ENCODE measurements at places on chromosomes 6 and 20. TPM values are rescaled to one million over a fixed set of nuclear protein-coding genes. Genes with fewer than 3 reads are reported as not detected.

RAET1E gene
- total RNA-seq: 28.9 TPM

DNA sequence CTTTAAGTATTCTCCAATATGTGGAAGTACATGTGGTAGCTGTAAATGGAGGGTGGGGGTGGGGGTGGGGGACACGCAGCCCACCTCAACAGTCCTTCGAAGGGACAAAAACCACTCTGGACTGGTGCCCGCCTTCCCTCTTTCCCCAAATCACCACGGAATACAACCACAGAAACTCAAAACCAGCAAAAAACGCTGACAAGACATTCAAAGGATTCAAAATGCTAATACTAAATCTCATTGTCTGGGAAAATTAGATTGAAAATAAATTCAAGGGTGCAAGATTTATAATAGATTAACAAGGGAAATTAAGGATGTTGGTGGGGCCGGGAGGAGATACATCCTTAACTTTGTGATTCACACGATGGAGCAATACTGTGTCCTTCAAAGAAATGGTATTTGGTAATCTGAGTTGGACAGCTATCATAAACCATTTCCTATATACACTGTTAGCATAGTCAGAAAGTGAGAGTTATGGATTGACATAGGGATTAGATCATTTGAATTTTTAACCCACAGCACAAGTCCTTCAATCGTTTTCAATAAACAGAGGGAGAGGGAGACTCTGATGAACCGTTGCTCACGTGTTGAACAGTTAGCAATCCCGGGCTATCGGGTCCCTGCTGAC is 766 bp upstream of the TBC1D22B start:
- H3K4me1 ChIP-seq: peaks cover 23% of the 10 kb centered on the region
- peak overlapping the region; percentile 96 for H3K4me3 ChIP-seq
- H3K27me3 ChIP-seq: no peaks in the 10 kb centered on the region
- DNase-seq: peak; percentile 72

DNA sequence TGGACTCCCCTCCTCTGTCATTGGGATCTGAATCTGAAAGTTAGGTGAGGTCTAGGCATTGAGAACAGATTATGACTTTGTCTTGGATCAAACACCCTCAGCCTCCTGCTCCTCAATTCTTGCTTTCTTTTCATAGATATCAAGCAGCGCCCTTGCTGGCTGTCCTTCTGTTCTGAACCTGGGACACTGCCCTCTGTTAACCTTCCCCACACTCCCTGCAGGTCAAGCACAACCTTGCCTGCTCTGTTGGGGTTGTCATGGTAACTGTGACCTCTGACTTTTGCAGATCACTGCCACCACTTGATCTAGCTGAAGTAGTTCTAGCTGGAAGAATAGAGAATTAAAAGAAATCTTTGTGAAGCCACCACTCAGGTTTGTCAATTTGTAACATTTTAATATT is 16.4 kb upstream of the MICA start:
- no peaks in the 10 kb centered on the region for H3K27me3 ChIP-seq
- DNase-seq: no peak
- peaks cover 15% of the 10 kb centered on the region for H3K4me1 ChIP-seq
- H3K36me3 ChIP-seq: no peaks in the 10 kb centered on the region
- H3K4me3 ChIP-seq: no peak overlapping the region

F13A1 gene
- 0.65 TPM for total RNA-seq

DNA sequence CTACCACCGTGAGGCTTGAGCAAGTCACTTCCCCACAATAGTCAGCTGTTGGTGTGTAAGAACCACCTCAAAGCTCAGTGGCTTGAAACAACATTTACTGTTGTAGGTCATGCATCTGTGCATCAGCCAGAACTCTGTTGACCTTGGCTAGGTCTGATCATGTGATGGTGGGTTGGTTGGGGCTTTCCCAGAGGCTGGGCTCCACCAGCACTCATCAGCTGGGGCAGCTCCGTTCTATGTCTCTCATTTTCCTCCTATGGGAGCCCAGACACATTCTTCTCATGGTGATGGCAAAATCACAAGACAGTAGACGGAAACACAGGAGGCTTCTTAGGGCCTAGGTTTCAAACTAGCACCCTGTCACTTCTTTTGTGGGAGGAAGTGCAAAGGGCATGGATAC is 42.8 kb upstream of the PSMF1 start:
- no peak for DNase-seq
- H3K36me3 ChIP-seq: no peaks in the 10 kb centered on the region
- no peaks in the 10 kb centered on the region for H3K27me3 ChIP-seq
- H3K4me1 ChIP-seq: no peaks in the 10 kb centered on the region
- H3K4me3 ChIP-seq: no peak overlapping the region

DNA sequence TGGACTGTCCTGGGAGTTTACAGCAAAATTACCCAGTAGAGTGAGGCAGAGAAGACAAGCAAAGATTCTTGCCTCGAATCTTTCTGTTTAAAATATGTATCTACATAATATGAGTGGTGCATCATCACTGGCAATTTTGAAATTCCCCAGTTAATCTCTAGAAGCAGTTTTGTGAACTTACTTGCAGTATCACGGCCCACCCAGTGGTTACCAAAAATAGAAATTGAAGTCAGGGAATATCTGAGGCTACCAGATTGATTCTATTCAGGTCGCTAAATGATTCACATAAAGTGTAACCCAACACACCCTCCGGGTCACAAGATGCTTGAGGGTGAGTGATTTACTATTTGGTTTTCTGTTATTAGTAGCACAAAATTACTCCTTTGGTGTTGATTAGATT is 111.9 kb downstream of the PPP1R14C start:
- DNase-seq: no peak
- H3K27ac ChIP-seq: peak overlapping the region; percentile 93
- H3K27me3 ChIP-seq: no peaks in the 10 kb centered on the region
- no peak overlapping the region for H3K4me3 ChIP-seq
- H3K36me3 ChIP-seq: peaks cover 15% of the 10 kb centered on the region

- H3K4me1 ChIP-seq: peaks cover 13% of the 10 kb centered on the region
- DNase-seq: no peak
- no peak overlapping the region for H3K4me3 ChIP-seq
- no peaks in the 10 kb centered on the region for H3K27me3 ChIP-seq
Observed at GRCh38 chr6:90397047-90397446, 100.4 kb upstream of the BACH2 start.

- DNase-seq: no peak
- H3K27me3 ChIP-seq: no peaks in the 10 kb centered on the region
- no peak overlapping the region for H3K4me3 ChIP-seq
- H3K27ac ChIP-seq: no peak overlapping the region
Observed at GRCh38 chr6:100658486-100658885, 193.8 kb upstream of the SIM1 start.

DNA sequence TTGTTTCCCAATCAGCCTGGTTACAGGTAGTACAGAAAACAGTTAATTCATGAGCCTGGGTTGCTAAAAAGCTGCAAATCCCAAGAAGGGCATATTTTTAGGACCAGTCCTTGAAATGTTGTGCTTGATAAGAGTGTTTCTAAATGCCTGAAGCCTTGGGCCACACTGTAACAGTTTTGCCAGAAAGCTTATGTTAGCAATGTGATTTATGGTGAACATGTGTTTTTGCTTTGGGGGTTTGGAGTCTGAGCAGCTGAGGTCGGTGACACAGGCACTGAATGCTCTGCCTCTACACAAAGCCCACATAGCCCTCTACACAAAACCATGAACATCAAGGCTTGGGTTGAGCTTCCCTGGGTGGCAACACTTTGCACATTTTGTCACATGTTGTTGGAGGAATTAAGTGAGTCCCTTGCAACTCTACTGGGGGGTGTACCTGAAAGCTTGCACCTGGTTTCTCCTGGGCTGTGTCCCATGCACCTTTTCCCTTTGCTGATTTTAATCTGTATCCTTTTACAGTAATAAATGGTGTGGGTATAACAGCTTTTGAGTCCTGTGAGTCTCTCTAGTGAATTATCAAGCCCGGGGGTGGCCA is 22.2 kb downstream of the AHI1 start:
- DNase-seq: no peak
- H3K36me3 ChIP-seq: peaks cover 30% of the 10 kb centered on the region
- no peak overlapping the region for H3K27ac ChIP-seq
- no peak overlapping the region for H3K4me3 ChIP-seq
- no peaks in the 10 kb centered on the region for H3K27me3 ChIP-seq

DNA sequence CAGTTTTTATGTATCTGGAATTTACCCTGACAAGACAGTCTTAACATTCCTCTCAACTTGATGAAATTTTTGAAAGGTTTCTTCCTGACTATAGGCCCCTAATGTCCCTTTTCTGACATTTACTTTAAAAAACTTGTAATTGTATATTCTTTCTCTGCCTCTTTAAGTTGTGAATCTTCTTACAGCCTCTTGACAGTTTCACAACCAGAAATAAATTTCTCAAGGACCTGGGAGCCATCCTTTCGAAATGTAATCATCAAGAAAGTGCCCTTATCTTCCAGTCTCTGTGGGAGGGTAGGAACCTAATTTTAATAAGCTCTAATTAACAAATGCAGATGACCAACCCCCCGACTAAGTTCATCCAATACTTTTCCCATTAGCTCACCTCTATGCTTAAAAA is 403.6 kb upstream of the GJE1 start:
- H3K27me3 ChIP-seq: peaks cover 20% of the 10 kb centered on the region
- no peak for DNase-seq
- peaks cover 11% of the 10 kb centered on the region for H3K4me1 ChIP-seq
- H3K27ac ChIP-seq: no peak overlapping the region
- no peaks in the 10 kb centered on the region for H3K36me3 ChIP-seq
- H3K4me3 ChIP-seq: no peak overlapping the region

ZBP1 gene
- total RNA-seq: not detected
